ENCODE measurements at places on chromosomes 2 and 18. TPM values are rescaled to one million over a fixed set of nuclear protein-coding genes. Genes with fewer than 3 reads are reported as not detected.

DNA sequence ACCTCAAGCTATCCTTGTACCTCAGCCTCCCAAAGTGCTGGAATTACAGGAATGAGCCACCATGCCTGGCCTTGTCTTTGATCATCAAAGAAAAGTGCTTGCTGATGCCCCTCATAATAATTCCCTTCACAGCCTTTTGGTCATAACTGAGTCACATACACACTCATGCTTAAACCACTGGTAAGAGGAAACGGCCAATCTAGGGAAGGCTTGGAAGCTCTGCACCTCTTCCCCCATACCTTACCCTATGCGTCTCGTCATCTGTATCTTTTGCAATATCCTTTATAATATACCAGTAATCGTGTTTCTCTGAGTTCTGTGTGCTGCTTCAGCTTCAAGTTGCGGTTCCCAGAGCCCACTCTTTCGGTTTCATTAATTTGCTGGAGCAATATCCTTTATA lies 4.8 kb upstream of the RNF138 start:
- H3K27ac ChIP-seq, result no peak overlapping the region
- DNase-seq, result no peak
- no peak overlapping the region for H3K4me3 ChIP-seq
- H3K4me1 ChIP-seq, result peaks cover 20% of the 10 kb centered on the region
- H3K36me3 ChIP-seq, result no peaks in the 10 kb centered on the region

DNA sequence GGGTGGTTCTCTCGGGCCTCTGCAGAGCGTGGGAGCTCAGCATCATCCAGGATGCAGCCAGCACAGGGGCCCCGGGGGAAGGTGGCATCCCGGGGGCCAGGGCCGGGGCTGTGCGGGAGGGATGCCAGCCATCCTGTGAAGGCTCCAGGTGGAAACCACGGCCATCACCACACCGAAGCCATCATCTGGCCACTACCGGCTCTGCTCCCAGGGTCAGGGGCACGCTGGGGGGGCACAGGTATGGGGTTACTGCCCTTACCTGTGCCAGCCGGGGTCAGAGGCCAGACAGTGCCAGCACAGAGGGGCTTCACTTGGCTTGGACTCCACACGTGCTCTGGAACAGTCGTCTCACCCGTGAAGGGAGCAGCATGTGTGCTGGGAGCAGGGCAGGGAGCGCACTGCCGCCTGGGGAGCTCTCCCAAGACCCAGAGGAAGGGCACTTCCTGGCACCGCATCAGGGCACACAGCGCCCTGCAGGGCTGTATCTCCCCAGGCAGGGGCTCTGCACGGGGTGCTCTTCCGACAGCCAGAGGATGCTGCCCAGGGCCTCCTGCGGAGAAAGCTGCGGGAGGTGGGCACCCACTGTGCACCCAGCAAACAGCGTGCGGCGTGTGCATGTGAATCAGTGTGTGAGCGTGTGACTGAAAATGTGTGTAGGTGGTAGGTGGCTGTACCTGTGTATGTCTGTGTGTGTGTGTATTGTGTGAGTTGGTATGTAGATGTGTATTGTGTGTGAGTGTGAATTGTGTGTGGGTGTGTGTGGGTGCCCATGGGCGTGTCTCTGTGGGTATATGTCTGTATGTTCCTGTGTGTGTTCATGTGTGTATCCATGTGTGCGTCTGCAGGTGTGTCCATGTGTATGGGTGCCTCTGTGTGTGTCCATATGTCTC lies 75.0 kb downstream of the PTGR3 start:
- DNase-seq, result no peak
- H3K27ac ChIP-seq, result no peak overlapping the region
- no peaks in the 10 kb centered on the region for H3K36me3 ChIP-seq
- H3K4me3 ChIP-seq, result no peak overlapping the region
- no peaks in the 10 kb centered on the region for H3K27me3 ChIP-seq

GRCh38 chr18:74248189-74248588 lies 43.6 kb downstream of the CYB5A start:
- no peak for DNase-seq
- H3K4me3 ChIP-seq, result no peak overlapping the region
- H3K27me3 ChIP-seq, result no peaks in the 10 kb centered on the region
- peaks cover 14% of the 10 kb centered on the region for H3K4me1 ChIP-seq

AP1S3 gene
- polyA plus RNA-seq, result 1.5 TPM

- no peak overlapping the region for H3K27ac ChIP-seq
- DNase-seq, result no peak
- no peaks in the 10 kb centered on the region for H3K27me3 ChIP-seq
- H3K36me3 ChIP-seq, result no peaks in the 10 kb centered on the region
- no peaks in the 10 kb centered on the region for H3K4me1 ChIP-seq
Observed at GRCh38 chr2:126811101-126811500, 87.6 kb upstream of the TEX51 start.

- no peaks in the 10 kb centered on the region for H3K27me3 ChIP-seq
- no peaks in the 10 kb centered on the region for H3K4me1 ChIP-seq
- H3K27ac ChIP-seq, result no peak overlapping the region
- H3K36me3 ChIP-seq, result no peaks in the 10 kb centered on the region
- no peak for DNase-seq
Observed at GRCh38 chr2:191066197-191066918, 52.4 kb upstream of the STAT1 start.

ST8SIA3 gene
- polyA plus RNA-seq, result 0.35 TPM

RNF103 gene
- polyA plus RNA-seq, result 7.8 TPM

RESP18 gene
- polyA plus RNA-seq, result not detected

DNA sequence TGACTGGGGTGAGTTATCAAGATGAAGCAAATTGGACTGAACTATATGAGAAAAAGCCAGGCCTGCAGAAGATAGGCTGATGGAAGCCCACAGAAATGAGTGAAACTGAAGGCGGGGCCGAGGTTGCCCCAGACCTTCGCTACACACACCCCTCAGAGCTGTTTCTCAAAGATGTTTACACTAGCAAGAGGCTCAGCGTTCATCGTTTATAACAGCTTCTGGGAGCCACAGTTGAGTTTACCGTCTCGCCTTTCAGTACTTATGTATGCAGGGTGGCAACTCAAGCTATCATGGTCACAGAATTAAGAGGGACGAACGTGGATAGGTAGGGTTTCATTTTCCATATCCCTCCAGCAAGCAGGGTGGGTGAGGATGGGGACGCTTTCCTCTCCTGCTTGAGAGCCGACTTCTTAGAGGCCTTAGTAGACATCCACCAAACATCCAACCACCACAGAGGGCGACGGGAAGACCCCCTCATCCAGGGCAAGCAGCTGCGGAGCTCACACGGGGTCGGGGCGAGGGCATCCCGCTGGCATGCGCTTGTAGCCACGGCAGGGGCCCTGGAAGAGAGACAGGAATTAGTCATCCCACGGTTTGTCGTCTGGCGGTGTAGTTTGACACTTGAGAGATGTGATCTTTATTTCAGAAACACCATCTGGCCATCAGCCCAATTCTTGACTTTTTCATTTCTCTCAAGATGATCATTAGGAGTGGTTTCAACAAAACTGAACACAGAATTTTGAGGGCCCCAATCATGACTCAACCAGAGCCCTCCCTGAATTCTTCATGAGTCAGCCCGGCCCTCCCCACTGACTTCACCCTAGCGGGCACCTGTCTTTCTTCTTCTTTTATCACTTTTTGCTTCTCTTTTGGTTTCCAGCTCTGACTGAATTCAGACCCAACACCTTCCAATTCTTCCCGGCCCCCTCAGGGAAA lies 109.1 kb upstream of the CTDP1 start:
- H3K4me1 ChIP-seq, result peaks cover 3% of the 10 kb centered on the region
- DNase-seq, result no peak
- no peak overlapping the region for H3K27ac ChIP-seq
- no peak overlapping the region for H3K4me3 ChIP-seq

GRCh38 chr2:166900700-166901099 lies 12.4 kb downstream of the XIRP2 start:
- no peaks in the 10 kb centered on the region for H3K27me3 ChIP-seq
- H3K4me1 ChIP-seq, result no peaks in the 10 kb centered on the region
- H3K36me3 ChIP-seq, result no peaks in the 10 kb centered on the region
- H3K27ac ChIP-seq, result no peak overlapping the region
- DNase-seq, result no peak
- no peak overlapping the region for H3K4me3 ChIP-seq
